Fibroblast of lung (primary cell): ENCODE measurements at places on chromosomes 13 and 19. TPM values are rescaled to one million over a fixed set of nuclear protein-coding genes. Genes with fewer than 3 reads are reported as not detected.

DNA sequence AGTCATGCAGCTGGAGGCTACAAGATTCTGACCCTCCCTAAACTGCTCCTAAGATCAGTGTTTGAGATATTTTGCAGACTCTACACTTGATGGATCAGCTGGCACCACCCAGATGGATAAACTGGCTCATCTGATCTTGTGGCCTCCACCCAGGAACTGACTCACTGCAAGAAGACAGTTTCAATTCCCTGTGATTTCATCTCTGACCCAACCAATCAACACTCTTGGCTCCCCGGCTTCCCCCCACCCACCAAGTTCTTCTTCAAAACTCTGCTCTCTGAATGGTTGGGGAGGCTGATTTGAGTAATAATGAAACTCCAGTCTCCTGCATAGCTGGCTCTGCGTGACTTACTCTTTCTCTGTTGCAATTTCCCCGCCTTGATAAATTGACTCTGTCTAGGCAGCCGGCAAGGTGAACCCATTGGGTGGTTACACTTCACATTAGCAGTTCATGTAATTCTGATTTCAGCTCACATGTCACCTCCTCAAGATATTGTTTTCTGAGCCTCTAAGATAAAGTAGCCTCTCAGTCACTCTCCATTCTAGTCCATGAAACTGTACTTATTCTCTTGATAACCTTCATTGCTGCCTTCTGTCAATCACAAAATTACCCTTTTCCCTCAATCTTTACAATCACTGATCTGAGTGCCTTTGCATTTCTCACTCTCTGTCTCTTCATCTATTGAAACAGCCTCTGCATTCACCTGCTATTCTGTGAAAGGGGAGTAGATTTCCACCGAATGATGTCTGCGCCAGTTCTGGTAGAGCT lies 9.9 kb upstream of the FPR3 start:
- no peaks in the 10 kb centered on the region for H3K27me3 ChIP-seq
- H3K36me3 ChIP-seq = no peaks in the 10 kb centered on the region
- H3K4me1 ChIP-seq = no peaks in the 10 kb centered on the region
- H3K27ac ChIP-seq = no peak overlapping the region

- DNase-seq = no peak
- no peak overlapping the region for H3K27ac ChIP-seq
- no peaks in the 10 kb centered on the region for H3K27me3 ChIP-seq
- no peaks in the 10 kb centered on the region for H3K36me3 ChIP-seq
- H3K4me1 ChIP-seq = no peaks in the 10 kb centered on the region
- no peak overlapping the region for H3K4me3 ChIP-seq
These were observed 1417.1 kb upstream of the ATXN8OS start for GRCh38 chr13:68690567-68690966.

KLK5 gene
- total RNA-seq = not detected in 2 replicates

ZNF442 gene
- total RNA-seq = 2.3 and 5.1 TPM in 2 replicates

DNA sequence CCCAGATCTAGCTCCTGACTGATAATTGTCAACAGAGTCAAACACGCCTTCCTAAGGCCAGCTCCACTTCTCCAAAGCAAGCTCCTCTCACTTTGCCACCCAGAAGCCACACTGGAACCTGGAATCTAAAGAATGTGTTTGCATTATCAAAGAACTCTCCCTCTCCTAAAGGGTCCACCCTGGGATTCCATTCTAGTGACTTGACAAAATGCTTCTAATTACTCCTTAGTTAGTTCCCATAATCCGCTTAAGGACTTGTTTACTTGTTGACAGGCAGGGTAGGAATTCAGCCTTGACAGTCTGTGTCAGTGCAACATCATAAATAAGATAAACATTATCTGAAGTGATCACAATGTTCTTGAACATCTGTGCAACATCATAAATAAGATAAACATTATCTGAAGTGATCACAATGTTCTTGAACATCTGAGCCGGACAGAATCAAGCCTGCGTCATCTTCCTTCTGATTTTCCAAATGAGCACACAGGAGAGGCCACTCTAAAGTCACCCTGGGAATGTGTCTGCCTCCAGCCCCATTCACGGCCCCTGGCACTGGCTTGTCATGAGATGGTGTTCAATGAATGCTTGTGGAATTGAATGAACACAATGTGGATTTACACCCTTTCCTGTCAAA lies 512.1 kb downstream of the IRS2 start:
- H3K27ac ChIP-seq = peak overlapping the region; percentile 27
- no peaks in the 10 kb centered on the region for H3K27me3 ChIP-seq
- no peaks in the 10 kb centered on the region for H3K36me3 ChIP-seq
- DNase-seq = peak; percentile 85

OLFM4 gene
- not detected in 2 replicates for total RNA-seq

URAD gene
- not detected in 2 replicates for total RNA-seq

GRCh38 chr13:94177041-94177440 lies 302.4 kb downstream of the DCT start:
- DNase-seq = peak; percentile 17
- no peaks in the 10 kb centered on the region for H3K27me3 ChIP-seq

- peak overlapping the region; percentile 73 for H3K27ac ChIP-seq
- H3K4me3 ChIP-seq = peak overlapping the region; percentile 57
- H3K27me3 ChIP-seq = no peaks in the 10 kb centered on the region
These were observed 927 bp downstream of the COL4A2 start for GRCh38 chr13:110307767-110308655.

GRCh38 chr19:952049-952679 lies 26.3 kb downstream of the ARID3A start:
- peaks cover 7% of the 10 kb centered on the region for H3K36me3 ChIP-seq
- H3K27ac ChIP-seq = no peak overlapping the region
- no peaks in the 10 kb centered on the region for H3K27me3 ChIP-seq
- H3K4me1 ChIP-seq = peaks cover 6% of the 10 kb centered on the region
- H3K4me3 ChIP-seq = no peak overlapping the region
- no peak for DNase-seq

DNA sequence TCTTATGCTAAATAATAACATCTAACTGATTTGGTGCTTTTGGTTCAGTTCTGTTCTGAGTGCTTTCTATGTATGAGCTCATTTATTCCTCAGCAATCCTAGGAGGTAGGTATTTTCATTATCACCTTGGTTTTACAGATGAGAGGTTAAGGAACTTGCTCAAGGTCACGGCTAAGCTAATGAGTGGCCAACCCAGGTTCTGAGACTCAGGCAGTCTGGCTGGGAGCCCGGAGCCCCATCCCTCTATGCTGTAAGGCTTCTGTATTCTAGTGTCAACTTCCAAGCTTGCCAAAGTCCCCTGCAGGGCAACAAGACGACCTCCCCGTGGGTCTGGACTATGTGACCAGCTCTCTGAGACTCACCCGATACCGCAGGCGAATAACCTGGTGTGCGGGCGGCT lies 60.5 kb downstream of the PARP4 start:
- H3K4me3 ChIP-seq = no peak overlapping the region
- H3K27me3 ChIP-seq = no peaks in the 10 kb centered on the region
- H3K27ac ChIP-seq = no peak overlapping the region
- H3K4me1 ChIP-seq = no peaks in the 10 kb centered on the region
- DNase-seq = no peak
- H3K36me3 ChIP-seq = peaks cover 12% of the 10 kb centered on the region

GRCh38 chr13:27644302-27644701 lies 22.6 kb downstream of the POLR1D start:
- no peaks in the 10 kb centered on the region for H3K4me1 ChIP-seq
- no peak overlapping the region for H3K4me3 ChIP-seq
- no peaks in the 10 kb centered on the region for H3K36me3 ChIP-seq
- no peaks in the 10 kb centered on the region for H3K27me3 ChIP-seq

EDNRB gene
- 0.99 and 1.3 TPM in 2 replicates for total RNA-seq

ADGRE1 gene
- total RNA-seq = under 0.01 TPM in 1 of 2 replicates, not detected in the other

DNA sequence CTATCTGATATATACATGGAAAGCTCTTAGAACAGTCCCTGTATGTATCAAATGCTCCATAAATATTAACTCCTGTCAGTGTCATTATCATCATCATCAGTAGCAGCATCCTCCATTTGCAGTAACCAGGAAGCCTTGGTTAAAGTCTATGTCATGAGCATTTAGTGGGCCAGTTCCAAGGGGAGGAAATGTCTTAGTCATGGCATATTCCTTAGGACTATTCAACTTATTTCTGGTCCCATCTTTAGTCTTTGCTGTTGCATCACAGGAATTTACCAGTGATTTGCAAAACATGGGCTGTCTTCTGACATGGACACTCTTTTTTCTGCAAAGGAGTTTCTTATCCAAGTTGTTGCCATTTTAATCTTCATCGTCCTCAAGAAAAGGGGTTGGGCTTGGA lies 98.4 kb downstream of the WDFY2 start:
- H3K36me3 ChIP-seq = no peaks in the 10 kb centered on the region
- H3K27ac ChIP-seq = no peak overlapping the region
- H3K4me3 ChIP-seq = no peak overlapping the region
- no peaks in the 10 kb centered on the region for H3K27me3 ChIP-seq

- no peaks in the 10 kb centered on the region for H3K27me3 ChIP-seq
- no peaks in the 10 kb centered on the region for H3K36me3 ChIP-seq
- H3K27ac ChIP-seq = no peak overlapping the region
- peaks cover 3% of the 10 kb centered on the region for H3K4me1 ChIP-seq
- DNase-seq = no peak
These were observed 251.6 kb downstream of the KCTD12 start for GRCh38 chr13:76634431-76635191.

OR10H1 gene
- not detected in 2 replicates for total RNA-seq

GZMM gene
- total RNA-seq = 0.17 TPM in 1 of 2 replicates, not detected in the other

SLC25A15 gene
- 9.6 and 10.3 TPM in 2 replicates for total RNA-seq

DNA sequence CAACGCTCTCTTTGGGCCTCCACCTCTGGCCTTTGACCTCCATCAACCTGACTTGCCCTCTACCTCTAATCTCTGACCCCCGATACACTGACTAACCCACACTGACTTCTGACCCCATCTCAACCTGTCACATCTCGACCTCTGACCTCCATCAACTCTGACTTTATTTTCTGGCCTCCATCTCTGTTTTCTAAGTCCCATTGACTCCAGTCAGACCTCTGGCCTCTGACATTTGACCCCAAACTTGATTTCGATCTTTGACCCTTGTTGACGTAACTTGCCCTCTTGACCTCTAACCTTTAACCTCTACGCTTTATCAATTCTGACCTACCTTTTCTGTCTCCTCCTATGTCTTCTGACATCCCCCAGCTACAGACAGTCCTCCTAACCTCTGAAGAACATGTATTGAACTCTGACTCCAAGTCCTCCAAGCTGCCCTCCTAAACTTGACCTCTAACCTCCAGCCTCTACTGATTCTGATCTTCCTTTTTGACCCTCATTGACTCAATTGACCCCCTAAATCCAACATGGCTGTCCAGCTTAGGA lies 780 bp downstream of the ACP4 start:
- no peaks in the 10 kb centered on the region for H3K4me1 ChIP-seq
- no peak overlapping the region for H3K4me3 ChIP-seq
- no peaks in the 10 kb centered on the region for H3K27me3 ChIP-seq
- H3K27ac ChIP-seq = no peak overlapping the region

GRCh38 chr19:16117594-16118033 lies 5.9 kb downstream of the RAB8A start:
- no peak overlapping the region for H3K27ac ChIP-seq
- peaks cover 12% of the 10 kb centered on the region for H3K36me3 ChIP-seq
- no peaks in the 10 kb centered on the region for H3K27me3 ChIP-seq
- peaks cover 4% of the 10 kb centered on the region for H3K4me1 ChIP-seq

CGB5 gene
- total RNA-seq = not detected in 2 replicates

GRCh38 chr19:31575846-31576335 lies 226.7 kb upstream of the TSHZ3 start:
- no peak overlapping the region for H3K27ac ChIP-seq
- H3K4me3 ChIP-seq = no peak overlapping the region
- H3K27me3 ChIP-seq = no peaks in the 10 kb centered on the region
- no peak for DNase-seq
- H3K36me3 ChIP-seq = no peaks in the 10 kb centered on the region

- peaks cover 2% of the 10 kb centered on the region for H3K27me3 ChIP-seq
- H3K4me3 ChIP-seq = no peak overlapping the region
- no peaks in the 10 kb centered on the region for H3K36me3 ChIP-seq
- DNase-seq = no peak
- no peak overlapping the region for H3K27ac ChIP-seq
- peaks cover 3% of the 10 kb centered on the region for H3K4me1 ChIP-seq
These were observed 8.9 kb downstream of the RTBDN start for GRCh38 chr19:12825254-12826131.

DNA sequence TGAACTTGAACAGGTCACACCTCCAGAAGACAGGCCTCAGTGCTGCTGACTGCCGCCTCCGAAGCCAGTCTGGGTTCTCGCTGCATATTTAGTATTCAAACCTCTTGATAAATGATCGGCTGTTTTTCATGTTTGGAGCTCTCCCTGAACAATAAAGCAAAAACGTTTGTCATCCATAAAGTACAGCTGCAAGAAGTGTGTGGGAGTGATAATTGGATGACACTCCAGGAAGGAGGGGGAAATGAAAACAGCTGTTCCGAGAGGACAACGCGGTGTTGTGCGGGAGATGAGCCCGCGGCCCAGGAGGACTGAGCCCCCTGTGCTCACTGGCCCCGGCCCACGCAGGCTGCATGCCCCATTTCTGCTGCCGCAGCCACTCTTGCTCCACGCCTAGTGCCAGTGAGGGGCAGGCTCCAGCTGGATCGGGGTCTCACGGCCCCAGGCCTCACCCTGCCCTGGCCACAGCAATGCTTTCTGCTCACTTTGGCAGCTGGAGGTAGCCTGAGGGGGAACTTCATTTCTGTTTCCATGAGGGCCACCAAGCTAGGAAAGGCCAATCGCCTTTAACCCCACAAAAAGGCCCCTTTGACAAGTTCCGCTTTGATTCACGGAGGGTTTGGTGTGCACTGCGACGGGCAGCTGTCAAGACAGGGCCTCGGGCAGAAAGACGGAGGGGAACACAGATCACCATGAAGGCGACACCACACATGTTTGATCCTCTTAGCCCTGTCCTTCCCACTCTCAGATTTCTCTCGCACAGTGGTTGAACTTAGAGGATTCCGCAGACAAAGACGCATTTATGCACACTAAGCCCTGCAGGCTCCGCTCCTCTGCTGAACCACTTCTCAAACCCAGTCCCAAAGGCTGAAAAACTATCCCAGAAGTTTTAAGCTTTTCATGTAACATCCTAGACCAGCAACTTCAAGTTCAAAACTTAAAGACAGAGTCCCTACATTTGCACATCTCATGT lies 537.6 kb downstream of the EFNB2 start:
- H3K27me3 ChIP-seq = no peaks in the 10 kb centered on the region
- no peaks in the 10 kb centered on the region for H3K4me1 ChIP-seq
- H3K36me3 ChIP-seq = no peaks in the 10 kb centered on the region
- H3K27ac ChIP-seq = no peak overlapping the region
- no peak for DNase-seq
- no peak overlapping the region for H3K4me3 ChIP-seq

DNA sequence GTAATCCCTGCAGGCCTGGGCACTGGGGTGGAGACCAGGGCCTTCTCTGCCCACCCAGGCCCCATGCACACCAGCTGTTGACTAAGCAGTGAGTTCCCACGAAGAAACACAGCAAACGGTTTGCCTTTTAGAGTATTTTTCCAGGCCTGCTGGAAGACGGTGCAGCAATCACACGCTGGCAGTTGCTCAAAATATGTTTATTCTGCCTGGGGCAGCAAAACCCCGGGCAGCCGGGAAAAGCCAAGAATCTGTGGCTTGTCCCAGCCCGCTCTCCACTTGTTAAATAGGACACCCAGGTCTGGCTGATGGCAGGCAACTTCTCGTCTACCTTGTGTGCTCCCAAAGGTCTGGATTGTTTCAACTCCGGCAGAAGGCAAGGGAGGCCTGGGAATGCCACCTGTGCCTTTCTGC lies 40.8 kb downstream of the GGACT start:
- DNase-seq = no peak
- H3K4me1 ChIP-seq = peaks cover 4% of the 10 kb centered on the region
- H3K4me3 ChIP-seq = no peak overlapping the region
- no peaks in the 10 kb centered on the region for H3K36me3 ChIP-seq
- H3K27ac ChIP-seq = no peak overlapping the region

ALOX5AP gene
- total RNA-seq = 0.17 TPM in 1 of 2 replicates, not detected in the other

- peaks cover 2% of the 10 kb centered on the region for H3K36me3 ChIP-seq
- H3K27me3 ChIP-seq = no peaks in the 10 kb centered on the region
- peak; percentile 70 for DNase-seq
- peak overlapping the region; percentile 28 for H3K4me3 ChIP-seq
These were observed 74.6 kb upstream of the NPAS1 start for GRCh38 chr19:46944918-46945628.
